Muscle of arm (tissue), 14 donors: ENCODE measurements at places on chromosomes 16 and 17. TPM values are rescaled to one million over a fixed set of nuclear protein-coding genes. Genes with fewer than 3 reads are reported as not detected.

CDYL2 gene
- polyA plus RNA-seq = 2.5 TPM

KRTAP3-1 gene
- polyA plus RNA-seq = not detected

EVPLL gene
- polyA plus RNA-seq = 0.45 TPM

TBX6 gene
- 0.60 TPM for polyA plus RNA-seq

C16orf96 gene
- polyA plus RNA-seq = not detected

MED9 gene
- polyA plus RNA-seq = 15.2 TPM

OR3A3 gene
- not detected for polyA plus RNA-seq

COPS3 gene
- polyA plus RNA-seq = 82.1 TPM

TBC1D3 gene
- not detected for polyA plus RNA-seq

HP gene
- polyA plus RNA-seq = 0.12 TPM
